ENCODE measurements at places on chromosomes 1 and 21. TPM values are rescaled to one million over a fixed set of nuclear protein-coding genes. Genes with fewer than 3 reads are reported as not detected.
A peak's percentile ranks its signal among the peaks of the same experiment; 100 is the strongest.

- H3K27me3 ChIP-seq: no peaks in the 10 kb centered on the region
- no peak for DNase-seq
- no peak overlapping the region for H3K4me3 ChIP-seq
- no peaks in the 10 kb centered on the region for H3K36me3 ChIP-seq
- H3K27ac ChIP-seq: no peak overlapping the region
These were observed 23.2 kb upstream of the SPATA6 start for GRCh38 chr1:48495166-48495565.

DNA sequence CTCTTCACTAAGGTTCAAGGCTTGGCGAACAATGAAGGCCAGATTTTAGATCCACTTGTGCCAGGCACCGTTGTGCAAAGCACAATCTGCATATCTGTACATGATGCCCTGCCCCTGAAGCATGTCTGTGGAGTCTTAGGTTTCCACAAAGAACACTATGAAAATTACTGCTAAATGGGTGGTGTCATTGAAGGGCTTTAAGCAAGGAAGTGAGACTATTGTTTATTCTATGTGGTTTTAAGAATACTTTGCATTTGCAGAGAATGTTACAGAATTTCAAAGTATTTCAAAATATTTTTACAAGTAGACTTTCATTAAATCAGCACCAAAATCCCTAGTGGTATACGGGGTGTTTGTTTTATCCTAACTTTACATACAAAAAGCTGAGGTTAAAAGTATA, 8.8 kb downstream of the TSEN15 start:
- no peak overlapping the region for H3K27ac ChIP-seq
- no peak overlapping the region for H3K4me3 ChIP-seq
- H3K4me1 ChIP-seq: peaks cover 20% of the 10 kb centered on the region
- no peaks in the 10 kb centered on the region for H3K27me3 ChIP-seq
- no peak for DNase-seq

GRCh38 chr1:204455063-204455830, 39.4 kb downstream of the PIK3C2B start:
- no peak overlapping the region for H3K4me3 ChIP-seq
- no peak overlapping the region for H3K27ac ChIP-seq
- no peaks in the 10 kb centered on the region for H3K27me3 ChIP-seq
- peaks cover 32% of the 10 kb centered on the region for H3K4me1 ChIP-seq
- no peak for DNase-seq

GRCh38 chr1:63774617-63775417, 1.0 kb downstream of the ROR1 start:
- no peaks in the 10 kb centered on the region for H3K36me3 ChIP-seq
- peak; percentile 20 for DNase-seq
- peaks cover 7% of the 10 kb centered on the region for H3K4me1 ChIP-seq
- no peaks in the 10 kb centered on the region for H3K27me3 ChIP-seq

- no peaks in the 10 kb centered on the region for H3K36me3 ChIP-seq
- no peaks in the 10 kb centered on the region for H3K4me1 ChIP-seq
- no peak for DNase-seq
These were observed 98.1 kb downstream of the TNNI3K start for GRCh38 chr1:74333244-74333643.

The INTS11 gene
- 90.6 TPM for total RNA-seq

DNA sequence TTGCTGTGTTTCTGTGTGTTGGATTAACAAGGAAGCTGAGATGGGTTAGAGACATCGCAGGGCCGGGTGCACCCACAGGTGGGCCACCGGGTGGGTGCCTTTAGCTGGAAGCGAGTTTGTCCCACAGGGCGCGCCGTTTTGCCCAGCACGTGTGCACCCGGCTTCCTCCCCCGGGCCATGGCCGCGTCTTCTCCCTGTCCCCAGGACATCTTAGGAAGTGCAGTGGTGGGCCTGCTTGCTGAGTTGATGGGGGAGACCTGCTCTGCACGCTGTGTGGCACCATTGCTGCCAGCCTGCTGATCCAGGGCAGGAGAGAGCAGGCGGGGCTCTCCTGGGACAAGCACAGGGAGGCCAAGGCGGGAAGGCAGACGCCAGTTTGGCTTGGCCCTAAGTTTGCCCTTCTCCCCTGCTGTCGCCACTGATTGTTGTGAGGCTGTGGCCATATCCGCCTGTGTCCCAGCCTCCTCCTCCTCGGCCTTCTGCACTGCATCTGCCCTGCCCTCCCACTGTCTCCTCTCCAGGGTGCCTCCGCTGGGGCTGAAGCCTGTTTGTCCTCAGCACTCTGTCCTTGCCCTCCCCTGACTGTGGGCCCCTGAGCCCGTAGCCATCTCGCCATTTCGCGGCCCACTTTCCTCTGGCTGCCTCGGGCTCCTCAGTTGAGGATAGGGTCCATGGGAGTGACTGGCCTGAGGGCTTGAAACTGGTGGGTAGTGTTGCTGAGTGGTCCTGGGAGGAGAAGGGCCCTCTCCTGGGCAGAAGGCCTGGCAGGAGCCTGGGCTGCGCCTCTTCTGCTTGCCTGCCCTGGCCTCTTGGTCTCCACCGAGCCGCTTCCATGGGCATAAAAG, 47.6 kb downstream of the PKNOX1 start:
- no peak overlapping the region for H3K4me3 ChIP-seq
- no peaks in the 10 kb centered on the region for H3K4me1 ChIP-seq
- H3K36me3 ChIP-seq: no peaks in the 10 kb centered on the region
- no peak for DNase-seq

- no peaks in the 10 kb centered on the region for H3K27me3 ChIP-seq
- H3K27ac ChIP-seq: no peak overlapping the region
- DNase-seq: no peak
- no peaks in the 10 kb centered on the region for H3K36me3 ChIP-seq
- H3K4me1 ChIP-seq: no peaks in the 10 kb centered on the region
These were observed 797.3 kb downstream of the PLA2G4A start for GRCh38 chr1:187626056-187626455.

The ANKRD45 gene
- not detected for total RNA-seq

The CFHR2 gene
- not detected for total RNA-seq

DNA sequence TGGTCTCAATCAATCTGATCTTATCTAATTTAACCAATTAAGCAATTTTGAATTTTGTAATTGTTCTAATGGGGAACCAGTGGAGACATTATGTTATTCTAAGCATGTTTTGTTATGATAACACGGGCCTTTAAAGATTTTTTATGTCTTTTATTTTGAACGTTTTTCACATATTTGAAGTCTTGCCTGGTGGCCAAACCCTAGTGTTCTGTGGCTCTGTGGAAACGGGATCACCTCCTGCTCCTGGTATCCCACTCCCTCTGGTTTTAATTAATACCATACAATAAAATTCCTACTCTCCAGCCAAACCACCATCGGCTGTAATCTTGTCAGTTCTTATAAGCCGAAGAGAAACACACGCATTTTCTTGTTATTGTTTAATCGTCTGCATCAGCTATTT, 22.9 kb upstream of the LMO4 start:
- no peaks in the 10 kb centered on the region for H3K36me3 ChIP-seq
- no peak overlapping the region for H3K4me3 ChIP-seq
- H3K27ac ChIP-seq: no peak overlapping the region
- H3K27me3 ChIP-seq: no peaks in the 10 kb centered on the region
- H3K4me1 ChIP-seq: no peaks in the 10 kb centered on the region

DNA sequence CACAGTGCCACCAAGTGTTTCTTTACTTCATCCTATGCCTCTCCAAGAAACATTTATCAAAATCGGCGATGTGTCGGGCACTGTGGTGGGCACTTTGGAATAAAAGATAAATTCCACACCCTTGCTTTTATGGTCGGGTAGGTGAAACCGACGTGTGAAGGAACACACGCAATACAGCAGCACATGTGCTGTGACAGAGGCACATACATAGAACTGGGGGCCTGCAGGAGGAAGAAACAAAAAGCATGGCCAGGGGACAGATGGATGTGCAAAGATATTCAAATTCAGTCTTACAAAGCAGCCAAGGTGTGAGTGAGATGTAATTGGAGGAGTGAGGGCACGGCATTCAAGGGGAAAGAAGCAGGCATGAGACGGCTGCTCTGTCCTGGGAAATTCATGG, 282.0 kb downstream of the PBX1 start:
- no peaks in the 10 kb centered on the region for H3K27me3 ChIP-seq
- H3K4me1 ChIP-seq: no peaks in the 10 kb centered on the region
- no peaks in the 10 kb centered on the region for H3K36me3 ChIP-seq

The IFNLR1 gene
- 2.0 TPM for total RNA-seq

- H3K27ac ChIP-seq: peak overlapping the region; percentile 10
- H3K27me3 ChIP-seq: no peaks in the 10 kb centered on the region
- DNase-seq: no peak
- H3K4me3 ChIP-seq: no peak overlapping the region
These were observed 9.8 kb upstream of the CELSR2 start for GRCh38 chr1:109239409-109240068.

The ZRANB2 gene
- 20.5 TPM for total RNA-seq

- H3K27me3 ChIP-seq: no peaks in the 10 kb centered on the region
- peak overlapping the region; percentile 77 for H3K27ac ChIP-seq
- peak; percentile 64 for DNase-seq
- H3K36me3 ChIP-seq: no peaks in the 10 kb centered on the region
- peaks cover 60% of the 10 kb centered on the region for H3K4me1 ChIP-seq
- no peak overlapping the region for H3K4me3 ChIP-seq
These were observed 17.6 kb downstream of the GALNT2 start for GRCh38 chr1:230084408-230085177.

- H3K36me3 ChIP-seq: no peaks in the 10 kb centered on the region
- H3K4me3 ChIP-seq: no peak overlapping the region
- H3K27me3 ChIP-seq: no peaks in the 10 kb centered on the region
- no peak for DNase-seq
These were observed 26.9 kb downstream of the SPATA46 start for GRCh38 chr1:162349635-162350330.

The GSTM1 gene
- not detected for total RNA-seq

DNA sequence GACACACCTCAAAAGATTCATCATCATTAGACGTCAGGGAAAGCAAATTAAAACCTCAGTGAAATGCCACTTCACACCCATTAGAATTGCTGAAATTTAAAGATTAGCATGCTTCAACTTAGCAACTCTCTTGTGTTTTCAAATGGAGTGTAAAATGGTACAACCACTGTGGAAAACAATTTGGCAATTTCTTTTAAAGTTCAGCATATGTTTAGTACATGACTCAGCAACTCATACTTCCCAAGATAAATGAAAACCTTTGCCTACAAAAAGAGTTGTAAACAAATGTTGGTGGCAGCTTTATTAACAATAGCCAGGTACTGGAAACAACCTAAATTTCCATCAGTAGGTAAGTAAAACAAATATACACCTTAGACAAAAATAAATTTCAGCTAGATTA, 42.7 kb downstream of the ST3GAL3 start:
- H3K36me3 ChIP-seq: no peaks in the 10 kb centered on the region
- no peaks in the 10 kb centered on the region for H3K27me3 ChIP-seq
- H3K4me3 ChIP-seq: no peak overlapping the region
- no peak for DNase-seq
- H3K4me1 ChIP-seq: peaks cover 8% of the 10 kb centered on the region

The RGS18 gene
- 0.78 TPM for total RNA-seq

DNA sequence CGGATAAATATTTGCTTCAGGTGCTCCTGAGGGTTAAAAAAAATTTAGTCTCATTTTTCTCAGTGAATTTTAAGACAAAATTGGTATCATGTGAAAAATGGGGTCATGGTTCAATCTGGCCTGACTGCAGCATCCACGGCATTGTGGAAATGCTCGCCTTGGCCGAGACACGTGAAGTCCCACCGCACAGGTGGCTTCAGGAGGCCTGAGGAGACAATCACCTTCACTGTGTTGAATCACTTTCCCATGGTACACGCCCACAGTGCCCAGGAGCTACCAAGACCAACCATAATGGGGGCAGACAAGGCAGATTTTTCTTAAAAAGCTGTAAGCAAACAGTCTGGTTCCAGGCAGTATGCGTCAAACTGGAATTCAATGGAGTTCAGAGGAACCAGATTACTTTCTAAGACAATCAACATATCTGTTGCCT, 11.0 kb upstream of the CPLANE2 start:
- no peaks in the 10 kb centered on the region for H3K27me3 ChIP-seq
- peak overlapping the region; percentile 88 for H3K27ac ChIP-seq
- H3K4me1 ChIP-seq: peaks cover 41% of the 10 kb centered on the region
- peak; percentile 18 for DNase-seq
- H3K36me3 ChIP-seq: peaks cover 22% of the 10 kb centered on the region
- no peak overlapping the region for H3K4me3 ChIP-seq

The KRTAP13-2 gene
- total RNA-seq: not detected

DNA sequence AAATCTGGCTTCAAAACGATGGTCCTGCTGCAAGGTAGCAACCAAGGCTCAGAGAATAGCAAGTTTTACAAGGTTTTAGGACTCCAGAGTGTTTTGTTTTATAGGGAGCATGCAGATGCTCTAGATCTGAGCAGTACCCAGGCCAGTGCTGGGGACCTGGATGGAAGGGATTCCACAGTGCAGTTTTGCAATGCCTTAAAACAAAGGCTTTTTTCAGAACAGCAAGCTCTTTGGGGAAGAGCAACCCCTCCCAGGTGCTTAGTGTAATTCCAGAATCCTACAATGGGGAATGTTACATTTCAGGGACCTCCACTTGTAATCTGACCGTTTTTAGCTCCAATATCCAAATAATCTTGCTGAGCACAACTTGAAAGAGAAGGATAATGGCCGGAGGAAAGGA, 6.7 kb downstream of the ROR1 start:
- peaks cover 19% of the 10 kb centered on the region for H3K4me1 ChIP-seq
- no peak overlapping the region for H3K4me3 ChIP-seq
- H3K27me3 ChIP-seq: no peaks in the 10 kb centered on the region
- H3K27ac ChIP-seq: no peak overlapping the region

GRCh38 chr1:44484155-44484688, 79.2 kb downstream of the RNF220 start:
- H3K4me3 ChIP-seq: no peak overlapping the region
- no peaks in the 10 kb centered on the region for H3K27me3 ChIP-seq
- peaks cover 9% of the 10 kb centered on the region for H3K4me1 ChIP-seq
- no peak for DNase-seq
- H3K27ac ChIP-seq: peak overlapping the region; percentile 72

DNA sequence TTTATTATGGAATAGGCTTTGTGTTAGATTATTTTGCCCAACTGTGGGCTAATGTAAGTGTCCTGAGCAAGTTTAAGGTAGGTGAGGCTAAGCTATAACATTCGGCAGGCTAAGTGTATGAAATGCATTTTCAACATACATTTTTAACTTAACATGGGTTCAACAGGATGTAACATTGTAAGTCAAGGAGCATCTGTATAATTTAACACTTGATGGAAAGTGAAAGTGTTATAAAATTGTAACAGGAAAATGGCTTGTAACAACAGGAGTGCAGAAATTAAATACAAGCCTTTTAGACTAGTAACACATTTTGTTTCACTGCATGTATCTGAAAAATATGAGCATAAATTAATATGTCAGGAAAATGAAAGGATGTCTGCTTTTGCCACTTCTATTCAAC, 42.3 kb downstream of the B3GALNT2 start:
- H3K4me3 ChIP-seq: no peak overlapping the region
- no peak for DNase-seq
- peaks cover 30% of the 10 kb centered on the region for H3K36me3 ChIP-seq
- no peak overlapping the region for H3K27ac ChIP-seq
- no peaks in the 10 kb centered on the region for H3K27me3 ChIP-seq

All from gastrocnemius medialis (tissue), 4 donors.